Parietal lobe (tissue), 2 donors: ENCODE measurements at places on chromosomes 13 and 19. TPM values are rescaled to one million over a fixed set of nuclear protein-coding genes. Genes with fewer than 3 reads are reported as not detected.

The KLK1 gene
- not detected for total RNA-seq

The CD70 gene
- total RNA-seq, result not detected

The DHDH gene
- not detected for total RNA-seq

The NALCN gene
- total RNA-seq, result 21.6 TPM
